ENCODE measurements at places on chromosomes 7 and 10.

- DNase-seq = peak; percentile 54
Observed at GRCh38 chr7:3861941-3862340, 560.9 kb downstream of the SDK1 start.

DNA sequence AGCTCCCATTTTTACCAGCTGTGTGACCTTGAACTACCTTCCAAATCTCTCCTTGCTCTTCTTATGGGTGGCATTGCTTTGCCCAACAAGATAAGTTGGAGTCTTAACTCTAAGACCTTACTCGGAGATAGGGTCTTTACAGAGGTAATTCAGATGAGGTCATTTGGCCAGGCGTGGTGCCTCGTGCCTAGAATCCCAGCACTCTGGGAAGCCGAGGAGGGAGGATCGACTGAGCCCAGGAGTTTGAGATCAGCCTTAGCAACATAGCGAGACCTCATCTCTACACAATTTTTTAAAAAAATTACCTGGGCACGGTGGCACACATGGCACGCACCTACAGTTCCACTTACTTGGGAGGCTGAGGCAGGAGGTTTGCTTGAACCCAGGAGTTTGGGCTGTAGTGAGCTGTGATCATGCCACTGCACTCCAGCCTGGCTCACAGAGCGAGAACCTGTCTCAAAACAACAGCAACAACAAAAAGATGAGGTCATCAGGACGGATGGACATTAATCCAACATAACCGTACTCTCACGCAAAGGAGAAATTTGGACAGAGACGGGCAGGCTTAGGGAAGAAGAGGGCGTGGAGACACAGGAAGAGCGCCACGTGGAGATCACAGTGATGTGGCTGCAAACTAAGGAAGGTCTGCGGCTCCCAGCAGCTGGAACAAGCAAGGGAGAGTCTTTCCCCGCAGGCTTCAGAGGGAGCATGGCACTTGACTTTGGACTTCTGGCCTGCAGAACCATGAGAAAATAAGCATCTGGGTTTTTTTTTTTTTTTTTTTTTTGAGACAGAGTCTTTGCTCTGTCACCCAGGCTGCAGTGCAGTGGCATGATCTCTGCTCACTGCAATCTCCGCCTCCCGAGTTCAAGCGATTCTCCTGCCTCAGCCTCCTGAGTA is 122.3 kb upstream of the CARD11 start:
- no peak for DNase-seq

DNA sequence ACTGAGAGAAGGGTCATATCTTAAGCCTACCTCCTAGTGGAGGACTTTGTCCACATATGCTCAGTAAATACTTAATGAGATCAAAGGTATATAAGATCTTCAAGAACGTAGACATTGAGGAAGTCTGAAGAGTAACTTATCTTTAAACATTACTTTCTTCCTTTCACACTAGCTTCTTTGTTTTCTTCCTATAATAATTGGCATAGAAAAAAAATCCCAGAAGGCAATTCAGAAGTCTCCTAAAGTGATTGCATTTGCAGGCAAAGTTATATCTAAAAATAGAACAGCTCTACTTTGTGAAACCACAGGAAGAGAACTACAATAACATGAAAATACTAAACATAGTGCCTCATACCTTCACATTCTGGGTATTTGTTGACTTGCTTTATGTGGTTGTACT is 150.4 kb downstream of the PPP1R3A start:
- no peak for DNase-seq

- no peak for DNase-seq
Observed at GRCh38 chr7:2190531-2190930, 42.2 kb downstream of the MAD1L1 start.

DNA sequence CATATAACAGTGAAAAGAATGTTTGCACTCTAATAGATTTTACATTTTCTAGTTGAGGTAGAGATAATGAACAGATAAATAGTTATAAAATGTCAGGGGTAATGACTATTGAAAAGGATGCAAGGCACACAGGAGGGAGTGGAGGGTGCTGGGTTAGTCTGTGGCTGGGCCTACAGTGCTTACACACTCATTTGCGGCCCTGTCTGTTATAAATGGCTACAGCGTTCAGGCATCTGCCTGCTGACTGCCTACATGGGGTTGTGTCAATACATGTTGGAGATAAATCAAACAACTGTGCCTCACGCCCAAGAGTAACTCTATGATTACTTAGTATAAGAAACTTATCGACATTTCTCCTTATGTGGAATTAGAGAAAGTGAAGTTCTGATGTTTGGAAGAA is 313.3 kb downstream of the ACTR3B start:
- no peak for DNase-seq

DNA sequence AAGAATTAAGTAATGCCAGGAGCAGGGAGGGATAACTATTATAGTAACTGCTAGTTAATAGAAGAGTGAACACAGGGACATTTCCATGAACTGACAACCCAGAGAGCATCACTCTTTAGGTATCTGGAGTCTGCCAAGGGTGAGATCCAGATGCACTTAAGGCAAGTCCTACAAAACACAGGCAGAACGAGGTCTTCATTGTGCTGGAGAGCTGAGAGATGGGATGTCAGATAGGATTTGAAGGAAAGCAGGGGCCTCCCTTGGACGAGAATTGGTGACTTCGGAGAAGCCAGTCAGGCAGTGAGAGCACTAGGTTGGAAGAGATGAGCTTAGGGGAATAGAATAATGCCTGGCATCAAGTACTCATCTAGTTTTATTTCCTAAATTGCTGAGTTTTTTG is 684.5 kb downstream of the GATA3 start:
- DNase-seq = no peak

DNA sequence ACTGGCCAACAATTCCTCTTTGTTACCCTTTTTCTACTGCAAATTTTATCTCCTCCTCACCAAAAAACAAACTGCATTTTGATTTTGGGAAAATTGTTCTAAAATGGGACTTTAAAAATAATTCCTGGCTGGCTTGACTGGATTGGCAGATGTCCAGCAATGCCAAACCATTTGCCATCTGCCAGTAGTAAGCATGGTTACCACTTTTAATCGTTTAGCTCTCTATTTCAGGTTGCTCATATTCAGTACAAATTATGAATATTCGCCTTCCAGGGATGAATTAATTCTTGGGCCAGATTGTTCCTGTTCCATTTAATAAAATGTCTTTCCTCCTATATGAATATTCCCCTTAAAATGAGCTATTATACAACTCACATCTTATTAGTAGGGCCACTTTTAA is 35.7 kb downstream of the SMNDC1 start:
- DNase-seq = no peak

DNA sequence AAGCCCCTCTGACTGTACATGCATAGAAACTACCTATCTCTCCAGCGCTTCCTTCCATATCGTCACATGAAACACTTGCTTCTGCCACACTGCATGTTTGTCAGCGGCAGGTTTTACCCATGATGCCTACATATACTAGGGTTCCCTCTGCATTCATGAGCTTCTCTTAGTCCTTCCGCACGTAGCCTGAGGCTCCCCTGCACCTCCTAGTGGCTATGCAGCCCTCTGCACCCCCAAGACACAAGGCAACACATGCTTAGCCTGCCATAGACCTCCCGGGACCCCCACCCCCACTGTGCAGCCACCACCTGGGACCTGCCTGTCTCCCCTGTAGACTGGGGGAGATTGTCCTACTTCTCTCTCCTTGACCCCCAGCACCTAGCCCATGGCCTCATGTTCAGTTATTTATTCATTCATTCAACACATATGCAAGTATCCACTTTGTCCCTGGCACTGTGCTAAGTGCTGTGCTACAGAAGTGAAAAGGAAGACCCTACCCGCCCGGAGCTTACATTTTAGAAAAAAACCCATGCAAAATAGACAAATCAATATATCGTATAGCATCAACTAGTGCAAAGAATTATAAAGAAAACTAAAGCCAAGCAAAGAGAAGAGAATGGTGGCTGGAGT is 23.5 kb downstream of the TMEM273 start:
- DNase-seq = peak; percentile 45

GRCh38 chr10:129622291-129622690 is 155.2 kb downstream of the MGMT start:
- no peak for DNase-seq

GRCh38 chr10:132644527-132645246 is 107.1 kb downstream of the INPP5A start:
- DNase-seq = peak; percentile 24

DNA sequence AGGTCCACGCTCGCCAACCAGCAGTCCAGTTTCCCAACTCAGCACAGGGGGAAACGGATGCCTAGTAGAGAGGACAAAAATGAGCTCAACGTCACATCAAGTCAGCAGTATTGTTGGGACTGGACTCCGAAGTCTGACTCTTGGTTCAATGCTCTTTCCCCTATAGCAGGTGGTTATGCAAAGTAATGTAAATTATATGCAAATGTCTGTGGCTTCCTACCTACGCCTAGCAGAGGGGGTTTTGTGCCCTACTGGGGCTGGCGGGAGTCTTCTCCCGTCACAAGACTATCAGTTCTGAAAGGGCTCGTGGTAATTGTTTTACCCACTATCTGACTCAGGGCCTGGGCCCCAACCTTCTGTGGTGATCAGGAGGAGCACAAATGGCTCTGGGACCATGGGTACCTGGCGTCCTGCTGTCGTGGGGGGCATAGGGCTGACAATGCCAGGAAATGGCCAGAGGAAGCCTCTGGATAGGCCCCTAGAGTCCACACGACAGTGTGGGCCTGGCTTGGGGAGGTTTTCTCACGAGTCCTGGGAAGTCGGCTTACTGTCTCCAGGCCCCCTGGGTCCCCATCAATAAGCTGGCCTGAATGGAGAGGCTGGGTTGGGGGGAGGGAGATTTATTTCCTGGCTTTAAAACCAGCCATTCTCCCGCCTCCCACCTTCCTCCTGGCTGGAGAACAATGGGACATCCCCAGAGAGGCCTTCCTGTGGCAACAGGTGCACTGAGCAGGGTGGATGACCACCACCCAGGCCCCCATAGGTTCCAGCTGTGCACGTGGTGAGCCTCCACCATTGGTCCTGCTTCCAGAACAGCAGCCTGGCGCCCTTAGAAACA is 41.8 kb downstream of the UNC5B start:
- DNase-seq = no peak

- no peak for DNase-seq
Observed at GRCh38 chr7:156034397-156034796, 222.1 kb upstream of the SHH start.

GRCh38 chr7:28230261-28230660 is 49.7 kb upstream of the JAZF1 start:
- no peak for DNase-seq

DNA sequence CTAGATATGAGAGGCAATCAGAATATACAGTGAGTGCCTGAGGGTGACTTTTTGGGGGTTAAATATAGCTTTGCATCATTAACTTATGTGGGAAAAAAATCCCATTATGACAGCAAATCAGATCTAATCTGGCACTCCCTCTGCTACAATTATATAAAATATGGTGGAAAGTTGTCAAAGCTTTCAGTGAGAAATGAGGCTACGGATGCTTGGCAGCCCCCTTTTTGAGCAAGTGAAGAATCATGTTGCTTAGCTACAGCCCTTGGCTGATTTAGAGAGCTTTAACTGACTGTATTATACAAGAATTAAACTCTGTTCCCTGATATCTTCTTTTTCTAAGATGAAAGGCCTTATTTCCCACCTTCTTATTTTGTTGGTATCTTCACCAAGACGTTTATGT is 57.4 kb downstream of the GPR158 start:
- no peak for DNase-seq

GRCh38 chr7:93921607-93922566 is at the start of gene GNG11:
Gene GNG11, plus strand, starts transcription at chr7:93921735. Its CDS starts 403 bp downstream, at chr7:93922138.
- DNase-seq = peak; percentile 88

GRCh38 chr10:98610836-98611235 is 164.1 kb upstream of the HPS1 start:
- no peak for DNase-seq

GRCh38 chr7:95577137-95577536 is 19.2 kb downstream of the PDK4 start:
- no peak for DNase-seq

DNA sequence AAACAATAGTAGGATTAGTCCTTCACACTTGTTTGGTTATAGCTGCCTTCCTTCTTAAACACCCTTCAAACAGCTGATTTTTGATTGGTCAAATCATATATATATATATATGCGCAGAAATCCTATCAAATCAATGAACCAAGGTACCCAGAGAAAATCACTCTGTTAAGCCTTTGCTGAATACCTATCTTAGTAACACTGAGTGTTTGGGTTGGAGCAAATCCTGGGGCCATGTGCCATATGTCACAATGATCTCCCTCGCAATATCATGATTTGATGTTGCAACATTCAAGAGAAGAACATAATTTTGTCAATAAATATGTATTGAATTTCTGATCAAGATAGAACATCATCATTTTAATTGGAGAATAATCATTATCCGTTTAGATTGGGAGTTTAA is 795.6 kb downstream of the REEP3 start:
- DNase-seq = no peak

DNA sequence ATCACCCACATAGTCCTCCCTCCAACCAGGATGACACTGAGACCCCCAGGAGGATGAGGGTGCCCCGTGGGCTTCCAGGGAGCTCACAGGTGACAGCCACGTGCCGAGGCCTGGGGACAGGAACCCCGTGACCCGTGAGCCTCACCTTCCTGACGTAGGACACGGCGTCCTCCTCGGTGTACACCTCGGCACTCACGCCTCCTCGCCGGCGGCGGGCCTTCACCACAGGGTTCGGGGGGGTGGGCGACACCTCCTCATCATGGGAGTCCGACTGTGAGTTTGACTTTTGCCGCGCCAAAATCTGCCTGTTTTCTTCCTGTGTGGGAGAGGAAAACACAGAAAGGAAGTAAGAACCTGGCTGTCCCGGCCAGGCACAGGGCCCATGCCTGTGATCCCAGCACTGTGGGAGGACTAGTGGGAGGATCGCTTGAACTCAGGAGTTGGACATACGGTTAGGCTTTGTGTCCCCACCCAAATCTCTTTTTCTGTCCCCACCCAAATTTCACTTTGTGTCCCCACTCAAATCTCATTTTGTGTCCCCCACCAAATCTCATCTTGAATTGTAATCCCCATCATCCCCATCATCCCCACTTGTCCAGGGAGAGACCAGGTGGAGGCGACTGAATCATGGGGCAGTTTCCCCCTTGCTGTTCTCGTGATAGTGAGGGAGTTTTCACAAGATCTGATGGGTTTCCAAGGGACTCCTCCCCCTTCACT is 45.9 kb upstream of the DNAAF5 start:
- DNase-seq = peak; percentile 30

DNA sequence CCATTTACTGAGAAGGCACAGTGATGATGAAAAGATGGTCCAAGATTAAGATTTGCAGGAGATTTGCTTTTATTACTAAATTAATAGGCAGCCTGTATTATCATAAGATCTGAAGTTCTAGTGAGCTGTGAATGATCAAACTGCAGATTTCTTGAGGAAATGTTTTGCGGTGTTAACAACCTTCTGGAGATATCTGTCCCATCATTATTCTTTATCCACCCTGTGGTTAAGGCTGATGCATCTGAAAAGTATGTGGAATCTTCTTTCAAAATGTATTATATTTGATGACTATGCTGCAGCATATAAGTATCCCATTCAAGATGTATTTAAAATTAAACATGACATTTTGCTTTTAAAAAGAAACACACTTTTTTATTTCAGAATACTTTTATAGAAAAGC is 150.3 kb downstream of the POLR1F start:
- DNase-seq = no peak

DNA sequence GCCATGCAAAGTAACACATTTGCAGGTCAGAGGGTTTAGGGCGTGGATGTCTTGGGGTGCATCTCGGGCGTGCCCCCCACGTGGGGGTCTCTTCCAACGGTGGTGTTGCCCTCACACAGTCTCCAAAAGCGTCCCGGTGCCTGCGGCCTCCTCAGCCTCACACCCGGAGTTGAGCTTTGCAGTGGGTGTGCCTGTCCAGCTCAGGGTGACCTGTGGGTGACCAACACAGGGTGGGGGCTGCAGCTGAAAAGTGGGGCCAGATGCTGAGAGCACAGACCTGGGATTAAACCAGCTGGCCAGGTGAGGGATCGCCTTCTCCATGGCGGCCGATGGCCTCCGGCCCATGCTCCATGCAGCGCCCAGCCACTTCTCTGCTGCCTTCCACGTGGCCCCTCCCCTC is 63.1 kb downstream of the PWWP2B start:
- no peak for DNase-seq
